Epithelial cell of esophagus (primary cell): ENCODE measurements at places on chromosomes 3 and 15.
A peak's percentile ranks its signal among the peaks of the same experiment; 100 is the strongest.

- no peak for DNase-seq
Observed at GRCh38 chr3:138881233-138881632, 46.5 kb upstream of the PIK3CB start.

DNA sequence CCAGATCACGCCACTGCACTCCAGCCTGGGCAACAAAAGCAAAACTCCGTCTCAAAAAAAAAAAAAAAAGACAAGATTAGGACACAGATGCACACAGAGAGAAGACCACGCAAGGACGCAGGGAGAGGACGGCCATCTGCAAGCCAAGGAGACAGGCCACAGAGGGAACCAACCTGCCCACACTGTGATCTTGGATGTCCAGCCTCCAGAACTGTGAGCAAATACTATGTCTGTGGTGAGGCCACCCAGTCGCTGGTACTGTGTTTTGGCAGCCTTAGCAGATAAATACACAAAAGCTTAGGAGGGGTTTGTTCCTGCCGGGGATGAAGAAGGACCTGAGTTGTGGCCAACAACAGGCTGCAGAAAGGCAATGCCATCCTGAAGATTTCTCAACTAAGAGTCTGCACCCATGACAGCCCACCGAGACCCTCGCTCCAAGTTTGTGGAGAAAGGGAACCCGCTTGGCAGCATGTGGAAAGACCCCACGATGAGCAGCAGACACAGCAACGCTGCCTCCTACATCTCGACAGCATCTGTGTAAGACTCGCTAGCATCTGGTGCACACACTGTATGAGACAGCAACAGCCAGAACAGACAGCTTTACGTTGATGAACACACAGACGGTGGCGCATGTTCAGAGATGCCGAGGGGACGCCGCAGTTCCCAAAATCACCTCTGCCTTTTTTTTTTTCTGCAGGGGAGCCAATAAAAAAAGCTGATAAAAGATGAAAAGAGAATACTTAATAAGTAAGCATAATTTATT, 13.7 kb downstream of the CYFIP1 start:
- no peak for DNase-seq

DNA sequence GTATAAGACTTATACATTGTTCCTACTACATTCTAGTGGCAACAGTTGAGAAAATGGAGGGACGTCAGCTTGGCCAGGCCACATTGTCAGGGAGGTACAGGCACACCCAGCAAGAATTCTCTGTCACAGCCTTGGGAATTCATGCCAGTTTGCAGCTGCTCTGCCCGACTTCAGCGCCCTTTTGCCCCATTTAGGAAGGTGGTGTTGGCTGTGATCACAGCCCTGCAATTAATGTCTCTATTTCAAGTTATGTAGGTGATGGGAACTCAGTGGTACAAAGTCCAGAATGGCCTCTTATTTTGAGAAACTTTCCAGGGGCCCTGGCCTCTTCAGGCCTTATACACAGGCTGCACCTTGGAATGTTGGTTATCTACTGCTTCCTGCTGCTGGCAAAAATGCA, 26.7 kb downstream of the AMOTL2 start:
- DNase-seq = no peak

- peak; percentile 47 for DNase-seq
Observed at GRCh38 chr3:141960731-141961130, 84.3 kb downstream of the ATP1B3 start.

GRCh38 chr3:189272500-189273119, 100.8 kb downstream of the TPRG1 start:
- DNase-seq = no peak

DNA sequence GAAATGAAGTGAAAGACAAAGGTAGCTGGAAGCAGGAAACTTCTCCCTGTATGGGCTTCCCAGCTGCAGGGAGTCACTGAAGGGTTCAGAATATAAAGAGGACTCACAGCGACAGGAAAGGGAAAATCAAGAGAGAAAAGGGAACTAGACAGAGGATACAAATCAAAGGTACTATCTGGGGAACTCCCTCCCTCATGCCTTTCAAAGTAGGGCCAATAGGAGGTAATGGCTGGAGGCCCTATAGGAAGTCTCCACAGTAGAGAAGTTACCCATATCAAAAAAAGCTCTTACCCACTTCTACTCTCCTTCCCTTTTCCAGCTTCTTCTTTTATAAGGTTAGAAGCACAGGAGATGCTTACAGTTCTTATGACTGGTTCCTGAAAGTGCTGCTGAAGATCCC, 43.5 kb downstream of the FMN1 start:
- no peak for DNase-seq

GRCh38 chr3:175270198-175270837, 411.2 kb downstream of the NAALADL2 start:
- peak; percentile 16 for DNase-seq

- DNase-seq = no peak
Observed at GRCh38 chr3:144552346-144553057, 580.9 kb downstream of the DIPK2A start.

DNA sequence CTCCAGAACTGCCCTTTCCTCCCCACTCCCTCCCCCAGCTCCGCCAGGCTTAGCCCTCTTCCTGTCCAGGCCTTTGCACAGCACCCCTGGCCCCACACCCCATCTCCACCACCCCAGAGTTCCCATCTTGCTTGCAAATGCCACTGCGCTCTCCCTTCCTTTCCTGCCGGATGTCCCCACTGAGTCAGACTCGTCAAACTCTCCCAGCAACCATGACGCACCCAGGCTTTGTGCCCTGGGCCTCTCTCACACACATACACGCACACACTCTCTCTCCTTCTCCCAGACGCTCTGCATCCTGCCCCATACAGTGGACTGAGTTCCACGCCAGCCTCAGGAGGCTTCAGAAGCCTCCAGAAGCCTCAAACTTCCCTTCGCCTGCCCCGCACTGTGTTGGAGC, 2.8 kb upstream of the CCDC9B start:
- DNase-seq = peak; percentile 97

- peak; percentile 95 for DNase-seq
Observed at GRCh38 chr3:48432411-48433371, 2.8 kb upstream of the PLXNB1 start.

- peak; percentile 42 for DNase-seq
Observed at GRCh38 chr3:45907769-45908705, 21.7 kb downstream of the CCR9 start.

GRCh38 chr15:78179906-78180305, 30.7 kb downstream of the IDH3A start:
- DNase-seq = no peak

DNA sequence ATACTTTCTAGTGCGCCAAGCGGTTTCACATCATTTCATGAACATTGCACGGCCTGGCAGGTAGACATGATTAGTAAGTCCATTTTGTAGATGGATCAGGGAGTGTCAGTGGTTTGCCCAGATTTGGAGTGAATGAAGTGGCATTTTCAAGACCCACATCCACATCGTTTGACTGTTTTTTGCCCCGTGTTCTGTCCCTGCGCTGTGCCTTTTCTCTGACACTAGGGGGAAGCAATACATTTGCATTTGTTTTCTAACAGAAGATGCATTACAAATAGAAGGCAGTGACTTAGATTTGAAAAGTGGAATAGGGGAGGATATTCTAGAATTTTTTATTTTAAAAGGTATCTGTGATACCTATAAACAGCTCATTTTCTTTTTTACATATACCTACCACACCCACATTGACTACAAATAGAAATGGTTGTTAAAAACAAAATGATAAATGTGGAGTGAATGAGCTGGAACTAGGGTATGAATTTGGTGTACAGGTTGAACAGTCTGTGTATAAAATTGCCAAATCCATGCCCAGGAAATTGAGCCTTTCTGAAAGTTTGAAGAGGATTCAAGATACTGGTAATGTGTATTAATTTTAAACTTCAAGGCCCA, 98.0 kb downstream of the USP13 start:
- peak; percentile 26 for DNase-seq

DNA sequence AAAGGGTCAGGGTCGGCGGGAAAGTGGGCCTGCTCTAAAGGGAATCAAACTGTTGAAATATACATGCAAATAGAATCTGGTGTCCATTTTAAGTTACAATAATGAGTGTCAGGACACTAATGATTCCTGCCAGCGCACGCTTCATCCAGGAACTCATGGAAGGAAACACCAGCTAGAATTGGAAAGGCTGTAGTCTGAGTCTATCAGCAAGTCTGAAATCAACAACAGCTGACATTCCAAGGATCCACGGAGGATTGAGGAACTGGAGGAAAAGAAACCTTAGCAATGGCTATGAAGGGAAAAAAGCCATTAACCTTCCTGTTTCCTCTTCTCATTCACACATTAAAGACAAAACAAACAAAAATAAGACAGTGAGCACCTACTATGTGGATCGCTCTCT, 1063.1 kb downstream of the NTRK3 start:
- no peak for DNase-seq

- no peak for DNase-seq
Observed at GRCh38 chr15:84883916-84884781, at the start of gene SLC28A1. SLC28A1 (plus strand) TSS chr15:84884662; CDS start chr15:84887761, 3,099 bp downstream.

DNA sequence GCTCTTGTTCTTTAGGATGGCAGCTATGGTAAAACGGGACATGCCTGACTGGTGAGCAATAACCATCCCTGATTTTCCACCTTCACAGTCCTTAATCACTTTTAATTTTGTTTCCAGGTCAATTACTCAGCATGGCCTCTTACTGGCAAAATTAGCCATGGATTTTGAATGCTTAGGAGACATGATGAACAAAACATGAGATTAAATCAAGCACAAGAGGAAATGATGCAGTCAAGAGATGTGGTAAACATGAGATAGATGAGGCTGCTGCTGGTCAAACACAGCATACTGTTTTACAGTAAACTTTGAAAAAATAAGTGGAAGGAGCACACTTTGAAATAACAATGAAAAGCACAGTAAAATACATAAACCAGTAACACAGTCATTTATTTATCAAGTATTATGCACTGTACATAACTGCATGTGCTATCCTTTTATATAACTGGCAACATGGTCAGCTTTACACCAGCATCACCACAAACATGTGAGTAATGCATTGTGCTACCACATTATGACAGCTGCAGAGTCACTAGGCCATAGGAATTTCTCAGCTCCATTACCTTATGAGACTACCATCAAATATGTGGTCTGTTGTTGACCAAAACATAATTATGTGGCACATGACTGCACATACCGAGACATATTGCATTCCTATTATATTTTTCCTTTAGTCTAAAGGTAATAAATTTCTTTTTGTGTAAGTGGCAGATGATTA, 30.1 kb upstream of the ZNF502 start:
- DNase-seq = no peak

DNA sequence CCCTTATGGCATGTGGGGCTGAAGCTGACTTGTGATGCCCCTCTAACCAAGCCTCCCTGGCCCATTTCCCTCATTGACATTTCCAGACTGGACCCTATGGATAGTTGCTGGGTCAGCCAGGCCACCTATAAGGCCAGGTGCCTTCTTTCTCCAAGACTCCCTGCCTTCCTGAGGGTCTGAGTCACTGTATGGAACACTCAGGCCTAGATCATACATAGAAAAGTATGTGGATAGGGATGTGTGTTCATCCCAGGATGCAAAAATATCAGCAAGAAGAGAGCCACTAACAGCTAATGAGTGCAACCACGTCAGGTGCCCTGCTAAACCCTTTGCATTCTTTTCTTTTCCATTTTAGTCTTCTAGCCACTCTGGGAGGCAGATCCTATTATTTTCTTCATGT, 168.4 kb upstream of the WNT5A start:
- DNase-seq = peak; percentile 17

DNA sequence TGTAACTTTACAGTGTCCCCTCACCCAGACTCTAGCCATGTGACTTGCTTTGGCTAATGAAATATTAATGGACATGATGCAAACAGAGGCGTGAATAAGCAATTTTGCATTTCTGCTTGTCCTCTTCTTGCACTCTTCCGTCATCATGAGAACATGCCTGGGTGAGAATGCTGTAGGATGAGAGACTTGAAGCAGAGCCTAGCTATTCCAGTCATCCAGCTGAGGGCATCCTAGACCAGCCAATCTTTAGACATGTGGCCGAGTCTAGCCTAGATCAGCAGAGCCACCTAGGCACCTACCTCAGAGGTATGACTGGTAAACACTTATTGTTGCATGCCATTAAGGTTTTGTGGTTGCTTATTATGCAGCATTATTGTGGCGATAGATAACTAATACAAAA, 450.5 kb upstream of the AZI2 start:
- peak; percentile 35 for DNase-seq

DNA sequence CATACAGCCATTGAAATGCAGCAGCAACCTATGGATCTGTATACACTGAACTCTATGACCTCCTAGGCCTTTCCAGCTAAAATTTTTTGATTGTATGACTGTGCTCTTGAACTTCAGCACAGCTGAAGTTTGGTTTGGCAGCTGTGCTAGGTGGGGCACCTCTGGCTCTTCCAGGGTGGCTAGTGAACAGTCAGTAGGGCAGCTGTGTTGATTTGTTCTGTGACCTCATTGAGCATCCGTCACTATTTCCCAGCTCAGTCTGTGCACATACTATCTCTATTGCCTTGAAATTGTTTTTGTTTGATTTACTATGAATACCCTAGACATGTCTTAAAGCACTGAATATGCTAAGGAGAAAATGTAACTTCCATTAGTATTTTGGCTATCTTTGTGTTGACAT, 363.2 kb upstream of the NAALADL2 start:
- no peak for DNase-seq

DNA sequence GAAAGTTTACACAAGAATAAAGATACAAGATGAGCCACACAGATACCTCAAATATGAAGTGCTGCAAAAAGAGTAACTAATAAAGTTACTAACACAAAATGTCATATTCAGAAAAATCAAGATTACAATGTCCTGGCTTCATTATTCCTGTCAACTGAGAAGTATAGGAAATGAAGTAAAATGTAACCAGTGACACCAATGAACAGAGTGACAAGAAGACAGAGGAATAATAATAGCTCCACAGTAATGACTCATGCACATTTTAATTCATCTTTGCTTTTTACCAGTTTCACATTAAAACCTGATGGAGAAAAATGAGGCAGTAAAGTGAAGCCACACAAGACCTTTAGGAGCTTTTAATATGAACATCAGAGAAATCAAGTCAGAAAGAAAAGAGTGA, 214.1 kb downstream of the ZBBX start:
- DNase-seq = no peak

DNA sequence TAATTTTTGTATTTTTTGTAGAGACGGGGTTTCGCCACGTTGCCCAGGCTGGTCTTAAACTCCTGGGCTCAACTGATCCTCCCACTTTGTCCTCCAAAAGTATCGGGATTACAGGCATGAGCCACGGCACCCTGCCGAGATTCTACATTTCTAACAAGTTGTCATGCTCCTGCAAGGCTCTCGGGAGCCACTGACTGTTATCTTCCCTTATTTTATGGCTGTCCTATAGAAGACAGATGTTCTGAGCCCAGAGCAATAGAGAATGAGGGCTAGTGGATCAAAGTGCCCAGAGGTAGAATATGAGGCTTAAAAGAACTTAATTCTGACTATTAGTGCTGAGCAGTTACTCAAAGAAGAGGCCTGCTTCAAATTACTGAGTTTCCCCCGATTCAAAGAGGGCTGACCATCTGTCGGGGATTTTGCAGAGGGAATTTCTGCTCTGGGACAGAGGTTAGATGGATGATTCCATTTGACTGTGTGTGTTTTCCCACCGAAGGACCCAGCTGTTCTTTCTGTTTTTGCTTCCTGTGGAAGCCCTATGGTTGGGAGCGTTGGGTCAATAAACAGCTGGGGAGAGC, 39.5 kb downstream of the ITPR1 start:
- DNase-seq = no peak
